ENCODE measurements at places on chromosomes 6 and 20.

- no peak for DNase-seq
Measured at GRCh38 chr6:149055195-149055899, 262.2 kb upstream of the TAB2 start.

- DNase-seq = no peak
Measured at GRCh38 chr6:92122746-92123145, 1296.6 kb downstream of the EPHA7 start.

GRCh38 chr6:12535586-12536314, 180.8 kb upstream of the PHACTR1 start:
- DNase-seq = no peak

DNA sequence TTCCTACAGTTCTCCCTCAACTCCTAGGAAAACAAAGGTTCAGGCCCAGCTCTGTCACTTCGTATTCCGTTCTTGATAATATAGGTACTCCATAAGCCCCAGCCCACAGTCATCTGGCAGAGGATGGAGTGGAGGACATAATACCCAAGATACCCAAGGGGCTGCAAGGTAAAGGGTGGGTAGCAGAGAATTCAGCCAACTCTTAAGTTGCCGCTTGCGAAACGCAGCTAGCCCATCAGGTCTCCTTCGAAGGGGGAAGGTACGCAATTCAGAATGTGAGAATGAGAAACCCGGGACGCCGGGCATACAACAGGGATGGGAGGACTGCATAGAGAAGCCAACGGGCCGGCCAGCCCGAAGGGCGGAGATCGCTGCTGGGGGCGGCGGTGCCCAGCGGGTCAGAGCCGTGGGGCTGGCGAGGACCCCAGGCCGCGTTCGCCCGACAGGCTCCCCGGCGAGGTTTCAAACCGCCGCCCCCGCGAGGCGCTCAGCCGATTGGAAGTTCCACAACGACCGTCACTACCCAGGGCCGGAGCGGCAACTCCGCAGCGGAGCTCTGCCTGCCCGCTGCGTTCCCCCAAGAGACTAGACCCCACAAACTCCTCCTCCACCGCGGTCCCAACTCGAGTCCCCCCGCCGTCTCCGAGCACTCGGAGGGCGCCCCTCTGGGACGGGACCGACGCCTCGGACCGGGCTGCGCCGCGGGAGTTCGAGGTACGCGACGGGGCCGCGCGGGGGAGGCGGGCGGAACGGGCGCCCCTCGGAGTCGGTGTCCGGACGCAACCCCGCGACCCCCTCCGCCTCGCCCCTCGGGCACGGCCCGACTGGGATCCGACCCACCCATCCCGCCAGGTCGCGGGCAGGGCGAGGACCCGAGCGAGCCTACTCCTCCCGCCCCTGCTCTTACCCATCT, 911 bp downstream of the CDK19 start:
- no peak for DNase-seq

- no peak for DNase-seq
Measured at GRCh38 chr6:24861934-24862333, 63.2 kb upstream of the ARMH2 start.

- DNase-seq = no peak
Measured at GRCh38 chr6:25486550-25486949, 165.5 kb upstream of the SCGN start.

DNA sequence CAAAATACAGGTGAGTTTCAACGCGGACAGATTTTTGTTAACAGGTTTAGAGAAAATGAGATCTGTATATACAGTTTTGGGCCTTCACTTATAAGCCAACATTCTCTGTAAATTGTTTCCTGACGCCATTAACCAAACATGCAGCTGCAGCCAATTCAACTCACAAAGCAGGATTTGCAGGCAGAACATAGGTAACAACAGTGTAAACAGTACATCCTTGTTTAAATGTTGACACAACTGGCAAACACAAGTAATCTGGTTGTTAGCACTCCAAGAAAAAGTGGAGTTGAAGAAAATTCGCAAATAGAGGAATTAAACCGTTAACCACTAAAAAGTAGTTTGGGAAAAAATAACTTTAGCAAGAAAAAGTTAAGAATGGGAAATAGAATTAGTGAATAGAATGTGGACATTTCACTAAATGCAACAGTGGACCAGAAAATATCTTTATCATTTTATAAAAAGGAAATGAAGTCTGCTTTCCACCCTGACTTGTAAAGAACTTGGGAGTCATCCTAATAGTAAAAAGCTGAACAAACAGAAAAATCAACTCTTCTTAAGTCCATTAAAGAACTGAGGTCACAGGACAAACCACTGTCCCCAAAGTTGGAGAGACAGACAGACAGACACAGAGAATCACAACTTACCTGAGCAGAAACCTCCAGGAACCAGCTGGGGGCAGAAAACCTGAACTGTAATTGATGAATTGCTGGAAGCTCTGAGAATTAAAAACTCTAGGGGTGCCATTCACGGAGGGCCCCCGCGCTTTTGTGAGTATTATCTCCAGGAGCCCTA, 10.1 kb downstream of the SMIM28 start:
- DNase-seq = no peak

DNA sequence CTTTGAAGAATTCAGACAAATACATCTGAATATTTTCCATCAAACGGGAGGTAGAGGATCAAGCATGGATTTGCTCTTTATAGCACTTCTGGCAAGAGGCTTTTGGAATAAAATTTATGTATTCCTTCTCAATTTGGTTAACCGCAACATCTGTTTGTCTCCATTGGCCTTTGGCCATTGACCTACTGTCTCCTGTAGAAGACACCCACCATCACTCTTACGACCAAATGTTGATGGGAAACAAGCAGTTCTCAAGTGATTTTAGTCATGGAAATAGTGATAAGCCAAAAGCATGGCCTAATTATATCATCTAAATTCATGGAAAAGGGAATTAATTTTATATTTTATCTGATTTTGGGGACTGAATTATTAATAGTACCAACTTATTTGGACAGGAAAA, 591.9 kb downstream of the CD109 start:
- no peak for DNase-seq

DNA sequence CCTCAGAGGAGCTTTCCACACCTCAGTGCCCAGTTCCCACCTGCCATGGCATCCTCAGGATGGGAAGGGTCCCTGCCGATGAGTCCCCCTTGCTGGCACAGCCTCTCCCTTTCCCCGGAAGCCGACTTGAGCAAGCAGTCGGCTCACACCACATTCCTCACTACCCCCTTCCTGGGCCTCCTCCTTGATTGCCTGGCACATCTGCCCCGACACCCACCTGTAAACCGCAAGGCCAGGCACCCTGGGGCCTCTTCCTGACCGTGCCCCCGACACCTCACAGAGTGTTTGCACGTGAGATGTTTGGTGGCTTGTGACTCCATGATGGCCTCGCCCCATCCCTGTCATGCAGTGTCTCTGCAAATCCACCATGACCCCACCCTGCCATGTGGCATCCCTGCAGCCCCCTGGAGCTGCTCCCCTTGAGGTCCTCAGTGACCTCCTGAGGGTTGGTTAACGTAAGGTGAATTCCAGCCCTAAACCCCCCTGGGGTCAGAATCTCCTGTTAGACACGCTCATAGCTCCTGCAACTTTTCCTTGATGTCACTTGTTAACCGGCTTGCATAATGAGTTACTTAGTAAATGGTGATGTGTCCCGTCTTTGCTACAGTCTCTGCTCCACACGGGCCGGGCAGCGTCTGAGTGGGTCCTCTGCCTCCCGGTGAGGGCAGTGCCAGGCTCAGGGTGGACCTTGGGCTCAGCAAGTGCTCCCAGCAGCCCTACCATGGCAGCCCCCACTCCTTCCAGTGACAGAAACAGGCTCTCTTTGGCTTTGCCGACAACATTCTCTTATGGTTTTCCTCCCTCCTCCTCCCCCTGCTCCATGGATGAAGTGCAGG, 115.9 kb upstream of the FRMD1 start:
- DNase-seq = no peak

- DNase-seq = no peak
Measured at GRCh38 chr6:125434760-125435159, 133.0 kb upstream of the HDDC2 start.

DNA sequence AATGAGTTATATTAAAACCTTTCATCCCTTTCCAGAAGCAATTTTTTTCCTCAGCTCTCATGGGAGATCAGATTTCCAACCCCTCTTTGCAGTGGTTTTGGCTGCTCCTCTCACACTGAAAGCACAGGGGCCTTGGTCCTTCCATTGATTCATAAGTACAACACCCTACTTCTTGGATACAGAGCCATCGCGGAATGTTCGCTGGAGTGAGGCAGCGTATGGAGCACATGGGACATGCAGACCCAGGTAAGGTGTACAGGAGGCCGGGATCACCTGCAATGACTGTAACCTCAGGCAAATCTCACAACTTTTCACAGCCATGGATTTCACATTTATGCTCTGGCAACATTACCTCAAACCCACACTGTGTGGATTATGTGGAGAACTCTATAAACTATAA, 75.2 kb upstream of the HEY2 start:
- DNase-seq = no peak
